ENCODE measurements at places on chromosomes 3 and 15.

DNA sequence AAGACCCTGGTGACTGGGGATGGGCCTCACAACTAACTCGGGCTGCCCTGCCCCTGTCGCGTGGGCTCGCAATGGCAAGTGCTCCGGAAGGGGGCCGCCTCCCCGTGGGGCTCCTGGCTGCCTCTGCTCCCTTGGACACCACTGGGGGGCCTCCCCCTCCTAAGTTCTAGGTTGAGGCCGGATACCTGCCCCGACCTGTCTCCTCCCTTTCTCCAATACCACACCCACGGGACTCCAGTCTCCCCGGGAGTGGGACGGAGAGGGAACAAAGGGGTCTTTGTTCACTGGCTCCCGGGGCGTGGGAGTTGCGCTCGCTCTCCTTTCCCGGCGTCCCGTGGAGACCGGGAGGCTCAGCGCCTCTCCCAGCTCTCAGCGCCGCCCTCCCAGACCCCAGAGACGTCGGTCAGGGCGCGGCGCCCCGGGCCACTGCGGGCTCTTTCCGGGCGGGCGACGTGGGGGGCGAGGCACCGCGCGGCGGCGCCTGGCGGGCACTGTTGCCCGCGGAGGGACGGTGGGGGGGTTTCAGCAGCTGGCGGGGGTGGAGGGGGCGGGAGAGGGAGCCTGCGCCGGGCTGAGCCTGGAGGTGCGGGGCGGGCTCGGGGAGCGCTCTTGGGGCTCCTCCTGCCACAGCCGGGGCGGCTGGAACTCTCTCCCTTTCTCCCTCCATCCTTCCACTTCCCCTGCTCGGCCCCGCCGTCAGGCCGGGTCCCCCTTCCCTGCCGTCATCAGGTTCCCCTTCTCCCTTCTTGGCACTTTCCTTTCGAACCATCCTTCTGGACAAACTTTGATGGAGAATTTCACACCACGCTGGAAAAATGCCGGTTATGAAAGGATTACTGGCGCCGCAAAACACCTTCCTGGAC, at the start of gene KCNH8:
Gene KCNH8, plus strand, starts transcription at position 606 of the 863 bp plus-strand sequence. Its CDS starts 210 bp downstream, at position 816.
- DNase-seq: peak; percentile 23

GRCh38 chr3:136642711-136643110, 109.5 kb downstream of the STAG1 start:
- DNase-seq: peak; percentile 66

- no peak for DNase-seq
Observed at GRCh38 chr15:65935391-65935790, 66.1 kb downstream of the RAB11A start.

- DNase-seq: peak; percentile 32
Observed at GRCh38 chr15:100759698-100760356, 119.8 kb upstream of the ALDH1A3 start.

DNA sequence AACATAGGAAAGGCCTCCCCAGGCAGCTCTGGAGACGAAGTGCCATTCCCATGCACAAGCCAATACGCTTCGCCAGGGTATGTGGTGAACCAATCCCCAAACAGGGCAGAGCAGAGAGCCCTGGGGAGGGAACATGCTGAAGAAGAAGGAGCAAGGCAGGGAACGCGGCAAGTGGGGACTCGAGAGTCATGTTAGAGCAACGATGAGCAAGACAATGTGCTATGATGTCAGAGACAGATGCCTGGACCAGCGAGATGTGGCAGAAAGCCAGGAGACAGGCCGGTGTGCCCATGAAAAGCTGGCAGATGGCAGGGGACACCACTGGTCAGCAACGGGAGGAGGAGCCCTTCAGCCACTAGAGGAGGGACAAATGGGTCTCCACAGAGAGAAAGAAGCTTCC, 39.6 kb downstream of the NIPA2 start:
- no peak for DNase-seq

DNA sequence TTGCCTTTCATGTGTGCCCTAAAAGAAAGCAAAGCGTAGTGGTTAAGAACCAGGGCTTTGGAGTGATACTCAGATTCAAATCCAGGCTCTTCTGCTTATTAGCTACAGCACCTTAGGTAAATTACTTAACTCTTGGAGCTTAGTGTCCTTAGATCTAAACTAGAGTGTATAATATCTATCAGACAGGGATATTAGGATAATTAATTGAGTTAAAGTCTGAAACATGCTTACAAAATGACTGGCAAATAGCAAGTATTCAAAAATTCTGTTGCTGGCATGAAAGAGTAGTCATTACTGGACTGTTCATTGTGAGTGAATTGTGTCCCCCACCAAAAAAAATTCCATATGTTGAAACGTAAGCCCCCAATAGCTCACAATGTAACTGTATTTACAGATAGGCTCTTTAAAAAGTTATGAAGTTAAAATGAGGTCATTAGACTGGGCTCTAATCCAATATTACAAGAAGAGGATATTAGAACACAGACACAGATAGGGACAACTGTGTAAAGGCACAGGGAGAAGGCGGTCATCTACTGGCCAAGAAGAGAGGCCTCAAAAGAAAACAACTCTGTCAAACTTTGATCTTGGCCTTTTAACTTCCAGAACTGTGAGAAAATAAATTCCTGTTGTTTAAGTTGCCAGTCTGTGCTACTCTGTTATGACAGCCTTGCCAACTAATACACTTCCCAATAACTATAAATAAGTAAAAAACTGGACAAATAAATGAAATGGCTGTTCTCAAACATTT, 60.4 kb upstream of the LRRC3B start:
- DNase-seq: no peak

DNA sequence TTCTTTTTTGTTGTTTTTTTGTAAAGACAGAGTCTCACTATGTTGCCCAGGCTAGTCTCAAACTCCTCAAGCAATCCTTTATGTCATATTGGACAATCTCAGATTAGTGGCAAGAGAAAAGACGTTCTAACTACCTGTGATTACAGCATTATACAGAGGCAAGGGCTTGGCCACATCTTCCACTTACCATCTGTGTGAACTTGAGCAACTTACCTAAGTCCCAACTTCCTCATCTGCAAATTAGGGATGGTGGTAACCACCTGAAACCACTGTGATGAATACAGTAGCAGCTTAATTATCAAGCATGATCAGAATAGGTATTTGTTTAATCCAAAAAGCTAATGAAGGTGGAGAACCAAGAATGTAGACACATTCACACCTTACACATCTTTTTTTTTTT, 16.1 kb downstream of the LRRC2 start:
- peak; percentile 36 for DNase-seq

- peak; percentile 4 for DNase-seq
Observed at GRCh38 chr3:102619361-102619760, 184.5 kb downstream of the ZPLD1 start.

DNA sequence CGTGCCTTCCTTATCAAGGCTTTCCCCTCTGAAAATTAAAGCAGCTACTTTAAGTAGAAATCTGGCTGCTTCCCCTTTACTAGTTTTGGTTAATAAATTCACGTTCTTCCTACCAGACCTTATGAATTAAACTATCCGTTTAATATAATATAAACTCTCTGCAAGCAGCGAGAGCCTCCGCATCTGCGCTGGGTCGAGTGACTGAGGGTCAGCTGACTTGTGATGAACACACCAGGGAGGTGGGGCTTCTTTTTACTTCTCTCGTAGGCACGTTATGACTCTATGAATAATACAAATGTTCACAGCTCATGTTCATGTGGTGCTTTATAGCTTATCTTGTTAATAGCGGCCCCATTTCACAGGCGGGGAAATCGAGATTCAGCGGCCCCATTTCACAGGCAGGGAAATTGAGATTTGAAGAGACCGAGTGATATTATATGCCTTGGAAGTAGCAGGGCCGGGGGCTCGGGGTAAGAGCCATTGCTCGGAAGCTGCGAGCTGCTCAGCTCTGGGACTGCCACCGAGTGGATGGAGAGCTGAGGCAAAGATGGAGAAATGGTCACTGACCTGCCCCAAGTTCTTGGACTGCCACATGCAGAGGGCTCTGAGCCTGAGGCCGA, 8.3 kb downstream of the MUC4 start:
- no peak for DNase-seq

DNA sequence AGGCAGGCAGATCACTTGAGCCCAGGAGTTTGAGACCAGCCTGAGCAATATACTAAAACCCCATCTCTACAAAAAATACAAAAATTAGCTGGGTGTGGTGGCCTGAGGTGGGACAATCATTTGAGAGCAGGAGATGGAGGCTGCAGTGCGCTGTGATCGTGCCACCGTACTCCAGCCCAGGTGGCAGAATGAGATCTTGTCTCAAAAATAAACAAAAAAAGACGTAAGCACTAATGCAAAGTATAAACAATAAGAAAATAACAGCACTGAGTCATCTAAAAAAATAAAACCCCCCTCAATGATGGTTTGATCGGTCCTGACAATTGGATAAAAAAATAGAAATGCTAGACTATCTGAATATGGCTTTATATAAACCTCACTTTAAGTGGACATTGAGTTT, 3.6 kb downstream of the PPP1R2 start:
- DNase-seq: no peak

- DNase-seq: peak; percentile 47
Observed at GRCh38 chr3:3189102-3189727, 9.7 kb upstream of the CRBN start.
